ENCODE measurements at places on chromosomes 5 and 9.

DNA sequence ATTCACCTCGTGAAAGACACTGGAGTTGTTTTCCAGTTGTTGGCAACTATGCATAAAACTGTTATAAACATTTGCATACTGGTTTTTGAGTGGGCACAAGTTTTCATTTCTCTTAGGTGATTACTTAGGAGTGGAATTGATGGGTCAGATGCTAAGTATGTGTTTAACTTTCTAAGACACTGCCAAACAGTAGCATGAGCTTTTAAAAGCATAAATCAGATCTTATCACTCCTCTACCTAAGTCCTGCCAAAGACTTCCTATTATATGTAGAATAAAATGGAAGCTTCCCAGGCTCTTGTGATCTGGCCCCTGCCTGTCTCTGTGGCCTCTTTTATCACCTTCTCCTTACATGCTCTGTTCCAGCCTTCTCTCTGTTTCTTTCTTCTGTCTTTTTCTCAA is 72.6 kb downstream of the SH3RF2 start:
- H3K27ac ChIP-seq = no peak overlapping the region
- H3K4me1 ChIP-seq = no peaks in the 10 kb centered on the region
- H3K27me3 ChIP-seq = no peaks in the 10 kb centered on the region
- H3K36me3 ChIP-seq = no peaks in the 10 kb centered on the region
- no peak overlapping the region for H3K4me3 ChIP-seq
- no peak for DNase-seq

DNA sequence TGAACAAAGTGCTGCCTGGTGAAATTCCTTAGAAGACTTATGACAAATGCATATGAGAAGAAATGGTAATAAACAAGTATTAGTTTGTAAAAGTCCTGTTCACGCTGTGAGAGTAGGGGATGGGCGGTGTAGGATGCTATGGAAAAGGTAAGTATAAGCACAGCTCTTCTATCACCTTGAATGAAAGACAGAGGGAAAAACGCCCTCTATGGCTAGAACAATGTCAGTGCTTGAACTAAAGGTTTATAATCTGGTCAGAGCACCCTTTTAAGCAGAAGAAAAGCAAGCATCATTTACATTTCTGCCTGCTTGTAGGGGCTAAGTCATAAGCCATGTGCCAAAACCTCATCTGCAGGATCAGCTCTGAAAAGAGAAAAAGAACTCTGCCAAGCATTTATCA is 115.2 kb downstream of the LHFPL2 start:
- H3K4me1 ChIP-seq = no peaks in the 10 kb centered on the region
- no peak for DNase-seq
- no peak overlapping the region for H3K4me3 ChIP-seq
- no peaks in the 10 kb centered on the region for H3K27me3 ChIP-seq
- no peak overlapping the region for H3K27ac ChIP-seq

DNA sequence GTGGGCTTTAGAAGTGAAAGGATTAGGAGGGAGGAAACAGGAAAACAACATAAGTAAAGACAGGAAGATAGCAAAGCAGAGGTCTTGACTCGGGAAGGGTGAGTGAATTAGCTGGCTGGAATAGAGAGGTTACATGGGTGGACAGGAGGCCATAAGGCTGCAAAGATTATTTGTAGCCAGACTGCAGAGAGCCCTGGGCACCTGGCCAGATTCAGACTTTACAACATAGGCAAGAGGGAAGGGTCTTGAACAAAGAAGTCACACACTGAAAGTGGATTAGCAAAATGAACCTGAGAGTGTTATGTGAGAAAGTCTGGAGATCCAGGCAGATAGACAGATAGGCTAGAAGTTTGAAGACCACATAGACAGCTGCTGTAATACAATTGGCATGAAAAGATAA is 29.7 kb upstream of the CER1 start:
- H3K4me1 ChIP-seq = no peaks in the 10 kb centered on the region
- H3K4me3 ChIP-seq = no peak overlapping the region
- no peaks in the 10 kb centered on the region for H3K27me3 ChIP-seq
- no peaks in the 10 kb centered on the region for H3K36me3 ChIP-seq
- DNase-seq = no peak

DNA sequence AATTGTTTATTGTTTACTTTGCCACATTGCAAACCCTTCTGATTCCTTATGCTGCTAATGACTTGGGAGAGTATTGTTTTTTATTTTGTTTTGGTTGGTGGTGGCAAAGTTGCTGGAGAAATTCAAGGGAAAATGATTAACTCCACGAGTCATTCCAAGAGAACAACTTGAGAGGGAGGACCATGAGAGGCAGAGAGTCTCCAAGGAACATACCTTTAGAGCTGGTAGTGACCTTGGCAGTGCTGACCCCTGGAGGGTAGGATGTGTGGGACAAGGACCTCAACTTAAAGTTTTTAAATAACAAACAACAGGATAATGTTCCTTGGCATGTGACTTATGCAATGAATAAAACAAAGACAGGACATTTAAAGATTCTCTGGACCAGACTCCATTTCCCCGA is 139.7 kb downstream of the LRRC70 start:
- no peaks in the 10 kb centered on the region for H3K36me3 ChIP-seq
- H3K27ac ChIP-seq = no peak overlapping the region
- DNase-seq = no peak

DNA sequence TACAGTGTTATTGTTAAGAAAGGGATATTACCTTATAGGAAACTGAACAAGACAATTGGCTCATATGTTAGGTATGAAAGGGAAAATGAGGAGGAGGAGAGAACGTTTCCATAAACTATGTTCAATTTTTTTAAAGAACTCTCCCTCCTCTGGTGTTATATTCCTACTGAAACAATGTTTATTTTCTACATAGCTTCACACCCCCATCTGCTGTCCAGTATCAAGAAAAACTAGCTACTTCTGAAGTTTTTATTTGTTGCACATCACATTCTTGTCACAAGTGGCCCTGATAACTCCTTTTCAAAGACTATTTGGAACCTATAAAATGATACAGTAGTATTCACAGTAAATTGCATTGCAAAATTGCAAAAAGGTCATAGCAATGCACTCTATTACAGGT is 223.4 kb upstream of the FAM174A start:
- no peak for DNase-seq
- H3K4me3 ChIP-seq = no peak overlapping the region
- no peaks in the 10 kb centered on the region for H3K27me3 ChIP-seq
- H3K27ac ChIP-seq = no peak overlapping the region

- H3K36me3 ChIP-seq = no peaks in the 10 kb centered on the region
- no peaks in the 10 kb centered on the region for H3K4me1 ChIP-seq
- H3K27me3 ChIP-seq = no peaks in the 10 kb centered on the region
- no peak overlapping the region for H3K27ac ChIP-seq
- H3K4me3 ChIP-seq = no peak overlapping the region
These were observed 1008.2 kb upstream of the CDH9 start for GRCh38 chr5:28046596-28046995.

GRCh38 chr9:36903541-36904435 is 130.3 kb downstream of the PAX5 start:
- H3K36me3 ChIP-seq = no peaks in the 10 kb centered on the region
- peaks cover 2% of the 10 kb centered on the region for H3K27me3 ChIP-seq
- H3K4me3 ChIP-seq = no peak overlapping the region
- DNase-seq = no peak

- no peaks in the 10 kb centered on the region for H3K36me3 ChIP-seq
- H3K4me1 ChIP-seq = peaks cover 11% of the 10 kb centered on the region
- no peaks in the 10 kb centered on the region for H3K27me3 ChIP-seq
These were observed 2.1 kb upstream of the ZFR start for GRCh38 chr5:32446630-32447029.

DNA sequence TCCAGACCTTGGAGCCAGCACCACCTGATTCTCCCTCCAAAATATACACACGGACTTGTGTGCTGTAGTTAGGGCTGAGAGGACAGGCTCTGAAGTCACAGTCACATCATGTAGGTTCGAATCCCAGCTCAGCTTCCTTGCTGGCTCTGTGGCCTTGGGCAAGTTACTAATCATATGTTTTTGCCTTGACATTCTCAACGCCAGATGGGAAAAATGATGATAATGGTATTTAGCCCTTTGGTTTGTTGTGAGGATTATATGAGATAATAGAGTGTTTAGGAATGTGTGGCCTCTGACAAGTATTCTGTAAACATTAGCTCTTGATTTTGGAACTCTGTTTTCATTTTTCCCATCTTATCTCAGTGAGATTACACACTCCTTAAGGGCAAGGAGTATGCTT is 72.5 kb downstream of the PLAC8L1 start:
- no peaks in the 10 kb centered on the region for H3K27me3 ChIP-seq
- H3K36me3 ChIP-seq = no peaks in the 10 kb centered on the region
- no peaks in the 10 kb centered on the region for H3K4me1 ChIP-seq
- no peak overlapping the region for H3K4me3 ChIP-seq
- no peak overlapping the region for H3K27ac ChIP-seq
- no peak for DNase-seq

- no peaks in the 10 kb centered on the region for H3K4me1 ChIP-seq
- peaks cover 14% of the 10 kb centered on the region for H3K36me3 ChIP-seq
- no peak overlapping the region for H3K27ac ChIP-seq
- H3K4me3 ChIP-seq = no peak overlapping the region
- DNase-seq = no peak
These were observed 101.6 kb upstream of the DPYSL3 start for GRCh38 chr5:147611483-147611882.

- no peaks in the 10 kb centered on the region for H3K36me3 ChIP-seq
- H3K27ac ChIP-seq = no peak overlapping the region
- no peak overlapping the region for H3K4me3 ChIP-seq
- DNase-seq = no peak
These were observed 51.3 kb upstream of the FER start for GRCh38 chr5:108696407-108696806.

DNA sequence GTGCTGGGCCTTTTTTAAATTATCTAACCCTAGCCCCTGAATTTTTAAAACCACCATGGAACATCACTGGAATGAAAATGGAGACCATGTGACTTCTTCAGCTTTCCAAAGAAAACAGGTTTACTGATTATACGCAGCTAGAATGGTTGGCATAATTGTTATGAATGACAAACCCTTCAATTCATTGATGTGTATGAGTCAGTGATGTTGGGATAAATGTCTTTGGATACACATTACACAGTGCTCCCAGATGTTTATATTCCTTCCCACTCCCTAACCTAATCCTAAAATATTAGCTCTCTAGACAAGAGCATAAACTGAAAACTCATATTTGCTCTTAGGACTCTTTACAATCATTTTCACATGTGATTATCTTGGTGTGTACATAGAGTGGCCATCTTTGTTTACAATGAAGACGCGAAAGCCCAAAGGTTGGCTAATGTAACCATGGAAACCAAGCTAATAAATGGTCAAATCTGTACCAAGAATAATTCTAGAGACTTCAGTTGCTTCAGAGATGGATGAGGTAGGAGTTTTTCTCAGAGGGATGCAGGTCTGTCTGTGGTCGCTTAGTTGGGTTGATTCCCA is 131.2 kb upstream of the HMHB1 start:
- no peaks in the 10 kb centered on the region for H3K36me3 ChIP-seq
- no peak for DNase-seq
- H3K4me1 ChIP-seq = no peaks in the 10 kb centered on the region

- no peak for DNase-seq
- H3K27ac ChIP-seq = no peak overlapping the region
- H3K4me1 ChIP-seq = no peaks in the 10 kb centered on the region
- H3K36me3 ChIP-seq = peaks cover 76% of the 10 kb centered on the region
- no peaks in the 10 kb centered on the region for H3K27me3 ChIP-seq
These were observed 29.0 kb downstream of the DCTN4 start for GRCh38 chr5:150729859-150730258.
